Stimulated activated CD4-positive, alpha-beta T cell treated with anti-CD3 and anti-CD28 coated beads, Interleukin-2, amount 100 ng/mL, for 48 hours (primary cell): ENCODE measurements at places on chromosomes 12 and 14.
A peak's percentile ranks its signal among the peaks of the same experiment; 100 is the strongest.

DNA sequence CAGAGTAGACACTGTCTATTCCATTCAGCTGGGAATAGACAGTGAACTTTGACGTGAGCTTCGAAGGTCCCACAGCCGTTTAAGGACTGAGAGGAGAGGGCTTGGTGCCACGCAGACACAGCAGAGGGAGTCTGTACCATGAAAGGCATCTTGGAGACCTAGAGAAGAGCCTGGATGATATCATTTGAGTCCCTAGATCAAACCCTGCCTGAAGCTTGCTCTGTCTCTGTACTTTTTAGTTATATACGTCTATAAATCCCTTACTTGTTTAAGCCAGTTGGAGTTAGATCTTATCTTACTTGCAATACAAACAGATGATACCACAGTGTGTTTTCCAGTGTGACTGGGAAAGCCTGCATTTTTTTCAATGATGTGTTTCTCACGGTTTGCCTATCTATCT is 128.9 kb upstream of the RTL1 start:
- DNase-seq: no peak

DNA sequence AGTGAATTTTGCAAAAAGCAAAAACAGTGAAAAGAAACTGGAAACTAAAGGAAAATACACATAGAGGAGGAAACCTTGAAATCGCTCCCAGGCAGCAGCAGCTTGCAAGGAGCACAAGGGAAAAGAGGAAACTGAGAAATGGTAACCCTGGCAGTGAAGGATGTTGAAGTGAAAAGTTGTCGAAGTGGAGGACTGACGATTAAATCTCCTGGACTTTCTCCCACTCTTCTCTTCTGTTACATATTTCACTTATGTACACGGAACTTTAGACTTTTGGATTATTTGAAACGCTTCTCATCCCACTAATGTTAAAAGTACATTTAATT is 388.8 kb upstream of the USP15 start:
- DNase-seq: no peak

- no peak for DNase-seq
Measured at GRCh38 chr12:843609-844008, 91.2 kb downstream of the WNK1 start.

GRCh38 chr14:76256545-76256944 is 104.8 kb downstream of the GPATCH2L start:
- DNase-seq: no peak

DNA sequence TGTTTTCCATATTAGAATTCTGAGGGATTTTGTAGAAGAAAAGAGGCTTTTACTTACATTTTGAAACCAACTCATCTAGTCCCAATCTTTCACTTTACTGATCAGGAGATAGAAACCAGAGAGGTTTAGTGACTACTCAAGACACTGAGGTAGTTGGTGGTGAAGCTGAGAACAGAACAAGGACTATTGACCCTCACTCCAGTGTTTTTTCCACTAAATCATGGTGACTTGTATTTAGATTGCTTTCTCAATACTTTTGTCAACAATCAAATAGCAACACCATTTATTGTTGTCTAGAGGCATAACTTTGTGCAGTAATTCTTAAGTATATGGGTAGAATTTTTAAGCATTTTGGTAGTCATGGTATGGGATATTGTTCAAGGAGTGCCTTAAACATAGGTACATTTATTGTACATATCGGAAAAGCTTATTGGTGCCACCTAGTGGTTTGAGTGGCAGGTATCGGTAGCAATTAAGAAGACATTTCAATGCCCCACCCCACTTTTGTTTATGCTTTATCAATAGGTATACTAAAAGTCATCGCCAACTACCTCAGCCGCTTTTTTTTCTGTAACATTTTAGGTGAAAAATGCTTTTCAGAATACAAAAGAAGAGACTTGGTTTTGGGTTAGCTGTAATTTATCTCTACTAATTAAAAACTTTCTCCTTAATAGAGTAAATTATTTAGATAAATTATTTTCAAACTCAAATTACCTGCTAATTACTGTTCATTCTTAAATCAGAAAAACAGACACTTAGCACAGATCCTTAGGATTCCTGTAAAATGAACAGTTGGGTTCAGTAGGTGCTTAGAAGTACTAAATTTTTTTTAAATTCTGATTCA is 47.3 kb upstream of the PAWR start:
- DNase-seq: peak; percentile 14

GRCh38 chr14:47919997-47920396 is 244.6 kb upstream of the MDGA2 start:
- DNase-seq: no peak

DNA sequence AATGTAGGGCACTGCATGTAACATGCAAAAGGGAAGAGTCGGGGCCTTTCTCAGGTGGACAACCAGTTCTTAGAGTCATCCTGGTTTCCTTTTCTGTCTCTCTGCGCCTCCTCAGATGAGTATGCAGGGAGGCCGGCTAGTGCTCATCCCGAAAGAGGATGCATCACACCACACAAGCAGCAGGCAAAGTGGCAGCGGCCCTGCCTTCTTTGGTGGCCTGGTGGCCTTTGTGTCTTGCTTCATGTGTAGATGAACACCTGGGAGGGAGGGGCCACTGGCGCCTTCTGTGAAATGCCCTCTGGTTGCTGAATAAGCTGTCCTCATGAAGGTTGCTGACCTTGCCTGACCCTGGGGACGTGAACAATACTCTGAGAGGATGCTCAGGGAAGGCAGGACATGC is 18.0 kb downstream of the SLC24A4 start:
- peak; percentile 31 for DNase-seq

GRCh38 chr14:38021861-38022260 is 185.8 kb upstream of the SSTR1 start:
- DNase-seq: no peak

GRCh38 chr12:99232324-99232723 is 415.2 kb upstream of the GARIN6 start:
- DNase-seq: no peak

DNA sequence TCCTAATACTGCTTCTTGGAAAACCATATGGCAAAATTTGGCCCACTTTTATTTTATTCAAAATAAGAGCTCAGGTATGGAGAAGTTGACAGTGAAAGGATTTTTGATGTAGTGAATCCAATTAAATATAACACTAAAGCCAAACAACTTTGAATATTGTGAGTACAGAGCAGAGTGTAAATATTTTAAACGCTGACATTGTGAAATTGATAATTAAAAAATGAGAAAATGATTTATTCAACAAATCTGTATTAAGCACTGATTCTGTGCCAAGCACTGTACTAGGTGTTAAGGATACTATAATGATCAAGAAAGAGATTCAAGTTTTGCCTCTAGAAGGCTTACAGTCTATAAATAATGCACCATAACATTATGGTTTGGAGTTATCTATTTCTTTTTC is 50.5 kb downstream of the ATL1 start:
- no peak for DNase-seq

- no peak for DNase-seq
Measured at GRCh38 chr14:52377940-52378339, 63.8 kb downstream of the PTGER2 start.
